ENCODE measurements at places on chromosomes 4 and X.

GRCh38 chr4:161256172-161256571, 907.6 kb downstream of the FSTL5 start:
- DNase-seq = no peak

DNA sequence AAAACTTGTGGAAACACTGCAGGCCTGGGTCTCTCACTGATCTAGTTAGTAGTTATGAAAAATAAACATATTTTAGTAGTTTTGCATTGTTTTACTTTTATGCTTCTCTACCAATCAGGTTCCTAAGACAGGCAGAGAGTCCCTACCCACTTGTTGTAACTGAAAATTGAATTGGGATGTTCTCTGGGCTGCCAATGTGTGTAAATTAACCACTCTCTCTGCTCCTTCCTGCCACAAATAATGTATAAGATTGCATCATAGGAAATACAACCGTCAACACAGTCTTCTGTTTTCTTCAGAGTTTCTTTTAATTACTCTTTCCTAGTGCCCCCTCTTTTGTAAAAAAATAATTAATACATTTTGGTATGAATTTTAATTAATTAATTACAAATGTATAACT, 677.3 kb downstream of the FSTL5 start:
- DNase-seq = no peak

DNA sequence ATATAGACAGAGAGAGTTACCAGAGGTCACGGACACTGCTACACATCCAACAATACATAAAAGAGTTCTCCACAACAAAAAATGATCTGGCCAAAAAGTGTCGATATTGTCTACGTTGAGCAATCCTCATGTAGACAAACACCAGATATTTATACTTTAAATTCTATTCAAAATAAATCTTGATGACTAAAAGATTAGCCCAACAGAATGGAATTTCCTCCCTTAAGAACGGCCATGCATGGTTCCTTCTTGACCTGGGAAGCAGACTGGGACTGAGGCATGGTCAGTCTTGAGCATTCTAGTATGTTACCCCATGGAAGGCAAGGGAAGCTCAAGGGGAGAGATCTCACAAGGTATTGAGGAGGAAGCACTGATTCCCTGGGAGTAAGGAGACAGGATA, 43.5 kb downstream of the LHFPL1 start:
- no peak for DNase-seq

- DNase-seq = no peak
Measured at GRCh38 chr4:140871368-140871767, 115.2 kb upstream of the TBC1D9 start.

GRCh38 chrX:45031830-45032378, 158.9 kb downstream of the KDM6A start:
- DNase-seq = no peak

GRCh38 chrX:124829930-124830329, 483.6 kb downstream of the SH2D1A start:
- no peak for DNase-seq

GRCh38 chrX:23902419-23902818, 5.3 kb downstream of the APOO start:
- DNase-seq = no peak

- no peak for DNase-seq
Measured at GRCh38 chrX:151621422-151621821, 57.9 kb downstream of the PASD1 start.

- DNase-seq = no peak
Measured at GRCh38 chrX:36480441-36480990, 527.6 kb upstream of the FAM47C start.

DNA sequence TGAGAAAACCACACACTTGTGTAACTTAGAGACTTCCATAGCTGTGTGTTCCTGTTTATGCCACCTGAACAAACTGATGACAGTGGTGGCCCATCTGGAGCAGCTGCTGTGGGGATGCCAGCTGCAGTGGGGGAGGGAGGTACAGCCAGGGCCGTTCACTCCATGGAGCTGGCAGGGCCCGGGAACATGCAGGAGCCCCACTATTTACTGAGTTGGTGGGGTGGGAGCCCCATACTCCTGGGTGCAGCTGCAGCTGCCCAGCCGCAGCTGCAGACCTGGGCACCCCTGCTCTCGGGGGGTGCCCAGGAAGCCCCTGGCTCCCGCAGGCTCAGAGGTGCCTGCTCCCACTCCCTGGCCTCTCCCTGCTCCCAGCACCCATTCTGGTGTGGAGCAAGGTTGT, 398.6 kb upstream of the RASGEF1B start:
- DNase-seq = no peak

- DNase-seq = no peak
Measured at GRCh38 chr4:32931475-32931874, 2211.3 kb downstream of the PCDH7 start.

DNA sequence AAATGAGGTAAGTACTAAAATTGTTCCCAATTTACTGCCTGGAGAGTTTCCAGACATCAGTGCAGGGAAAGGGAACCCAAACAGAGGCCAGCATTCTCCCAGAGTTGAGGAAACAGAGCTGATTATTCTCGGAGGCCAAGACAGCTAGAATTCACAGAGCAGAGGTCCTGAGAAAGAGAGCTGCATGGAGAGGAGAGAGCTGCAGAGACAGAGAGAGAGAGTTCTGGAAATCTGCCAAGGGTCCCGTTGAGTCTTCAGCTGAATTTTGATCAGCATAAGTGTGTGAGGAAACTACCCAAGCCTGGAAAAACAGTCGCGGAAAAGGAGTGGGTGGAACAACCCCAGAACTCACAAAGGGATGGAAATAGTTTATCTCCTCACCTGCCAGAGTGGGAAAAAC, 43.8 kb upstream of the GPR173 start:
- DNase-seq = no peak

DNA sequence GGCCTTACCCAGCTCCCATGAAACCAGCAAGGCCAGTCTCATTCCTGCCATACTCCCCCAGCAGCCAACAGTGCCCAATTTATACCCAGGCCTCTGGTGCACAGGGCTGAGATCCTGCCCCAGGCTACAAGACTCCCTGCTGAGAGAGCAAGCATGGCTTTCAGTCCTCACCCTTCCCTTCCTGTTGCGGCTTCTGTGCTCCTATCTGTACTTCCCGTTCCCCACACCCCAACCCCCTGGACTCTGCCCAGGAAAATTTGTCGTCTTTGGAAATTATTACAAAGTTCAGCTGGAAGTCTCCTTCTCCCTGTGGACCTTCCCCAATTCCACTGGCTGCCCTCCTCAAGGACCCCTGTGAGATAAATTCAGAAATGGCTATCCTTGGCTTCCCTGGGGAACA, 84.1 kb upstream of the GK2 start:
- DNase-seq = no peak

GRCh38 chr4:96983830-96984229, 1143.9 kb downstream of the PDHA2 start:
- DNase-seq = no peak

- DNase-seq = no peak
Measured at GRCh38 chrX:32155044-32155638, 1056.2 kb downstream of the DMD start.

- no peak for DNase-seq
Measured at GRCh38 chr4:156865451-156865850, 106.1 kb downstream of the PDGFC start.

GRCh38 chr4:165540206-165540830, 161.5 kb downstream of the CPE start:
- DNase-seq = no peak

DNA sequence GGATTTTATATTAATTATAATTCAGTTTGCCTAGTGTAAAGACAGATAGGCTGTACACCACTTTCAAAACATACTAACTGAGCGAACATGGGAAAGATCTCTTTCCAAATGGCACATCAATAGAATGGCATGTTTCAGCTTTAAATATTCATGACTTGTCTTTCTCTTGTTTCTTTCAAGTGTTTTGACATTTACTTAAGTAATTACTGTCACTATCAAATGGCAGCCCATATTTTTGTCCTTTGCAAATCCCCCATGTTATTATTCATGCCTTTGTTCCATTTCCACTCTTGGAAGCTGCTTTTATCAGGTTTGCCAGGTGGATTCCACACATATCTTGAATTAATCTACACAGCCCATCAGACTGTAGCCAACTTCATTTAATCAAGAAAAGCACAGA, 89.2 kb upstream of the GLRA2 start:
- DNase-seq = no peak

GRCh38 chr4:6815029-6815836, 32.7 kb downstream of the KIAA0232 start:
- DNase-seq = no peak

GRCh38 chr4:15920723-15921591, 17.6 kb downstream of the FGFBP1 start:
- DNase-seq = no peak

GRCh38 chr4:147605499-147605898, 11.7 kb upstream of the TMEM184C start:
- no peak for DNase-seq

GRCh38 chrX:78687586-78687985, 28.5 kb upstream of the RTL3 start:
- DNase-seq = no peak

DNA sequence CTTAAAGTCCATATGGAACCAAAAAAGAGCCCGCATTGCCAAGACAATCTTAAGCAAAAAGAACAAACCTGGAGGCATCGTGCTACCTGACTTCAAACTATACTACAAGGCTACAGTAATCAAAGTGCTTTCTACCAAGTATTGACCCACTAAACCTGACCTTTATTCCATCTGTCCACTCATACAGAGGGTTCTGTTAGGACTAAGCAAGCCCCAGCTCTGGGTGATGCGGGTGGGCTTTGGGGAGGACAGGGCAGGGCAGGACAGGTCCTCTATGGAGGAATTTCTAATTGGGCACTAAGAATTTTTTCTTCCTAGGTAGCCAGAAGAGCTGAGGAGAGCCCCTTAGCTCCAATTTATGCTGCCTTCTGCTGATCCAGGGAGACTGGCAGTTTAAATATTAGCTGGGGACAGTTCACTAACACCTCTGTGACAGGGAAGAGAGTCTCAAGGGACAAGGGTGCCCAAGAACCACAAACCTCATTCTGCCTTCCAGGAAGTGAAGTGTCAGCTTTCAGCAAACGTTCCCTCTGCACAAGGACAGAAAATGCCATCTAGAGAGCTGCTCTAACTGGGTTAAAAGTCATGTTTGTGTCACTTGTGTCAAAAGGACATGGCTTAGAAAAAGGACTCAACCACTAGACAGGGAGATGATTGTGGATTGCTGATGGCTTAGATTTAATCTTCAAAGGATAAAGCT, 143.2 kb downstream of the KIT start:
- DNase-seq = no peak

DNA sequence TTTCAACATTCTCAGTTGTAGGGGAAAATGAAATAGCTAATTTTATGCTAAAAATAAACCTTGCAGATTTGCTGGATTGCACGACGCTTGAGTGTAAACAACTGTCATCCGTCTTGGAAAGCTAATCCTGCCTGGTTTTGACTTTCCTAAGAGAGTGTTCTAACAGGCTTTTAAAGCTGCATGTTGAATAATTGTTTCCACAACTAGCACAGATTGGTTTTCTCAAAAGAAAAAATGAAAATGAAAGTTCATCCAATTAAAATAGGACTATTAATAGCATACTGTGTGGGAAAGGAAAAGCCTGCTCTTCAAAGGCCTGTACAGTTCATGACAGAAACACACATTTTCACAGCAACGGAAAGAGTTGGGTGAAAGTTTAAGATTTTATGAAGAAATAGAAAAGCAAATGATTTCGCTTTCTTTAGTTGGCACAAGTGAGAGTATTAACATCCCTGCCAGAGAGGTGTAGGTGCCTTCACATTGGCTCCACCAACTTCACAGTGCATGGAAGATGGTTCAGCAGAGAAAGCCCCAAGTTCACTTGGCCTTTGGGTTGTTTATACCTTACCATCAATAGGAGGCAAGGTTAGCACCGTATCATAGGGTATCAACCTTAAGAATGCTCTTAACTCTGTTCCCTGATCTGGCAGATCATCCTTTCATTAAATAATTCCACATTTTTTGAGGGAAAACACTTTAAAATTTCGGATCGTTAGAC, 140.0 kb upstream of the GUCY1A1 start:
- no peak for DNase-seq

DNA sequence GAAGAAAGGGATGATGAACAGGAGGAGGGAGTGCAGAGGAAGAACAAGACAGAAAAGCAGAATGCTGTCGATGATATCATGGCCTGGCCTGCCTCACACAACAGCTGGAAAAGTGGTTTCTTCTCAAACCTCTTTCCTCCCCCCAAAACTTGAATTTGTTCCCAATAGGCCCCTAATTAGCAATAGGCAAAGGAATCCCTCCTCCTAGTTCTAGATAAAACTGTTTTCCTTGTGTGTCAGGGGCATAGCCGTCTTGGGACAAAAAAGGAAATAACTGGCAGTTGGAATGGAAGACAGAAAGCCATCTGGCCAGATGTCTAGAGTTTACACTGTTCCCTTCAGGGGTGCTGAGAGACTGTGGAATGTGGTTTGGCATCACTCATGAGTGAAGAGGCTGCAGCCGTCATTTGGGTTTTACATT, 177.8 kb upstream of the C1QTNF7 start:
- DNase-seq = no peak

DNA sequence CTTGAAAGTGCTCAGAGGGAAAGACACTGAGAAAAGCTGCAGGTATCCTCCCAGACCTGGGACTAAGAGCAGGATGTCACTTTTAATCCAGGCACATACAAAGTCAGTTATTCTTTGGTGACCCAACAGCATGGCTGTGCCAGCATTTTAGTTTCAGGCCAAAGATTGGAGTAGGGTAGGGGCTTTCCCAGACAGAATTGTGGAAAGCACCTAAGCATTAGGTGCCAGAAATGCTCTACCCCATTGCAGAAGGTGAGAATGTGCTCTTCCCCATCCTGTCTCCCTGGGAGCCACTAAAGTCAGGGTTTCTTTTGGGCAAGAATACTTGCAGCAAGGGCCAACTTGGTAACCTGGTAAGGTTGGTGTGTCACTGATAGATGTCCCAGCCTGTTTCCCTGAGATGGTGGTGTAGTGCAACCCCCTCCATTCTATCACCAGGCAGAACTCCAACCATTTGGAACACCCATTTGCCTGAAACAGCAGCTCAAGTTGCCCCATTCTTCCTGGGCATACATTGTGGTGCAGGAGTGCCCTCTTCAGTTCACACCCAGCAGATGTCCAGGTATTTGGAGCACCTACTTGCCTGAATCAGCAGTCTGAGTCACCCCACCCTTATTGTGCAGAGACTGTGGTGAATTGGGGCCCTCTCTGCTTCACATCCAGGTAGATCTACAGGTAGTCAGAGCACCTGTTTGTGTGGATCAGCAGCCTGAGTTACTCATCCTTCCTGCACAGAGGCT, 183.5 kb downstream of the ZC4H2 start:
- DNase-seq = no peak

GRCh38 chr4:7189475-7190277, 2.7 kb upstream of the SORCS2 start:
- no peak for DNase-seq

GRCh38 chrX:43963726-43964125, 9.5 kb downstream of the NDP start:
- DNase-seq = no peak

DNA sequence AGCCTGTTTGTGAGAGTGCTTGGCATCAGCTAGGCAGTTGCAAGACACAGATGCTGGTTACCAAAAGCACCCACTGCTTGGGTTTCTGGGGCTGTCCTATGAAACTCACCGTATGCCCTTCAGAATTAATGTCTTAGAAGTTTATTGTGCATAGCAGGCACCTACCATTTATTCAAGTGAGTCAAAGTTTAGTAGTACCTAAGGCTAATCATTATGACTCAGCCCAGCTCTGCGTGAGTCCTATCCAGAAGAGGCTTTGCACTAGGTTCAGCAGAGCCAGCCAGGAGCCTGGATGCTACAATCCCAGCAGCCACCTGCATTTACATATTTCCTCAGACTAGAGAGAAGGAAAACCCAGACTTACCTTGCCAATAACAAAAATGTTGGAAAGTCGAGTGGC, 4.2 kb downstream of the RPS4X start:
- no peak for DNase-seq
